ENCODE measurements at places on chromosomes 7 and 10.

GRCh38 chr7:108488768-108489538, 32.7 kb upstream of the NRCAM start:
- DNase-seq, result no peak

DNA sequence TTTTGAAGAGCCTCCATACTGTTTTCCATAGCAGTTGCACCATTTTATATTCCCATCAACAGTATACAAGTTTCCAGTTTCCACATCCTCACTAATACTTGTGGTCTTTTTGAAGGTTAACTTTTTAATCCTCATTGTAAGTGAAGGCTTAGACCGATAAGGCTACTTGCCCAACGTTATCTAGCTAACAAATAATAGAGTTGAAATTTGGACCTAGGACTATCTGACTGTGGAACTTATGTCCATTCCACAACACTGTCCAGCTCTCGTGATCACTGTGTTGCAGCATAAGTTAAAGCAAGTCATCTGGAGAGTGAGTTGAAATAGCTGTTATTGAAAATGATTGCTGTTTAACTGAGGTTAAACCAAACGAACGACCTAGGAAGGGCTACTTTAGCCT, 84.0 kb downstream of the ZNF92 start:
- DNase-seq, result no peak

DNA sequence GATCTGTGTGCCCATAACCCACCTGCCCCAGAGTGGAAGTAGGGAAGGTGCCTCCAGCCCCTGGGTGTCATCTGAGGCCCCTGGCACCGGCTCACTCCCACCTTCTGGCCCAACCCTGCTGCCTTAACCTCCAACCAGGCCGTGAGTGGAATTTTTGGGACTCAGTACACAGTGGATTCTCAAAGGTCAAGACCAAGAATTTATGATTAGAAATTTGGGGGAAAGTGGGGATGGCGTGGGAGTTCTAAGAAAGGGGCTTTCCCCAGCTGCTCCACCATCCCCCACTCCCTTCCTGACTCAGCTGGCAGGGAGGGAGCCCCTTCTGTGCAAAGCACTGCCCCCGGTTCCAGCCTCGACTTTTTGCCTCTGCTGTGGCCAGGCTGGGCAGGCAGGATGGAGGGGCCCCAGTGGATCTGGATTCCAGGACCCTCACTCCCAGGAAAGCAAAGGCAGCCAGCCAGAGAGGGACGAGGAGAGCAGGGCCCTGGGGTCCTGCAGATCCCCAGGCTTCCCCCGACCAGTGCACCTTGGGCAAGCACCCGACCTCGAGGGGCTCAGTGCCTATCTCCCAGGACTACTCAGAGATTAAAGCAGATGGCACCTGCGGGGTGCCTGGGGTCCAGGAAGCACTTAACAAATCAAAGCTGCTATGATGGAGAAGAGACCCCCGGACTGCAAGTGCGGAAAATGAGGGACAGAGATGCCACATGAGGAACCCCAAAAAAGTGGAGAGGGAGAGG, 12.8 kb downstream of the SPOCK2 start:
- no peak for DNase-seq

DNA sequence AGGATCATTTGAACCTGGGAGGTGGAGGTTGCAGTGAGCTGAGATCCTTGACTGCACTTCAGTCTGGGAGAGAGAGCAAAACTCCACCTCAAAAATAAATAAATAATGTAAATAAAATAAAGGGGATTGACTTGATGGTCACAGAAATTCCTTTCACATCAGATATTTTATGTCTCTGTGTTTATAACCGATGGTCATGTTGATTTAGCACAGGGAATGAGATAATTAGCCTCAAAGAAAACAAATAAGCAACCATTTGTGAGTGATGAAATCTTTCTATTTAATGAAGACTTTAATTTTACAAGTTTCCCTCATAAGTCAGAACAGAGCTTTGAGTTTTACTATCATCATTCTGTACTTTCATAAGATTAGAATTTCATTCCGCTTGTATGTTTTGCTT, 64.8 kb upstream of the NUPR2 start:
- DNase-seq, result no peak

- peak; percentile 50 for DNase-seq
These were observed 3.6 kb downstream of the VAX1 start for GRCh38 chr10:117134306-117135025.

GRCh38 chr7:128697302-128697905, 25.3 kb downstream of the GARIN1A start:
- DNase-seq, result peak; percentile 45

- DNase-seq, result no peak
These were observed 128.0 kb downstream of the NRCAM start for GRCh38 chr7:108328174-108328651.

DNA sequence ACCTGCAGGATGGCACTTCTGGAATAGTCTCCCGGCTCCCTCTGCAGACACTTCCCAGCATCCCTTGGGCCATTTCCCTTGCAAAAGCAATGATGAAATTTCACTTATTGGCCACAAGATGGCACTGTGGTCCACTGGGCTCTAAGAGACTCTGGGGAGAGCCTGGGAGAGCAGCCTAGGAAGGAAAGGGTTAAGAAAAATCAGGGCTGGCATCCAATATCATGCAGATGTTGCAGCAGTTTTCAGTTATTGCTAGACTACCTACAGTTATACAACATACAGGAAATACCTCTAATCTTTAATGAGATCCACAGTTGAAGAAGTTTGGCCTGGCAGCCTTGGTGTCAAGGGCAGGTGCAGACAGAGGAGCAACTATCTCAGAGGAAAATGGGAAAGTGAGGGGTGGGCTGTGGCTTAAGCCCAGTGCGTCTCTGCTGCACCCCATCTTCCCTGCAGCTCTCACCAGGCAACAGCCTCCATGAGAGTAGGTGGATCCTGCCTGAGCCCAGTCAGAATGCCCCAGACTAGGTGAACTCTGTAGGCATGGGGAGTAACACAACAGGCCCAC, 100.2 kb upstream of the PRSS58 start:
- DNase-seq, result peak; percentile 77

DNA sequence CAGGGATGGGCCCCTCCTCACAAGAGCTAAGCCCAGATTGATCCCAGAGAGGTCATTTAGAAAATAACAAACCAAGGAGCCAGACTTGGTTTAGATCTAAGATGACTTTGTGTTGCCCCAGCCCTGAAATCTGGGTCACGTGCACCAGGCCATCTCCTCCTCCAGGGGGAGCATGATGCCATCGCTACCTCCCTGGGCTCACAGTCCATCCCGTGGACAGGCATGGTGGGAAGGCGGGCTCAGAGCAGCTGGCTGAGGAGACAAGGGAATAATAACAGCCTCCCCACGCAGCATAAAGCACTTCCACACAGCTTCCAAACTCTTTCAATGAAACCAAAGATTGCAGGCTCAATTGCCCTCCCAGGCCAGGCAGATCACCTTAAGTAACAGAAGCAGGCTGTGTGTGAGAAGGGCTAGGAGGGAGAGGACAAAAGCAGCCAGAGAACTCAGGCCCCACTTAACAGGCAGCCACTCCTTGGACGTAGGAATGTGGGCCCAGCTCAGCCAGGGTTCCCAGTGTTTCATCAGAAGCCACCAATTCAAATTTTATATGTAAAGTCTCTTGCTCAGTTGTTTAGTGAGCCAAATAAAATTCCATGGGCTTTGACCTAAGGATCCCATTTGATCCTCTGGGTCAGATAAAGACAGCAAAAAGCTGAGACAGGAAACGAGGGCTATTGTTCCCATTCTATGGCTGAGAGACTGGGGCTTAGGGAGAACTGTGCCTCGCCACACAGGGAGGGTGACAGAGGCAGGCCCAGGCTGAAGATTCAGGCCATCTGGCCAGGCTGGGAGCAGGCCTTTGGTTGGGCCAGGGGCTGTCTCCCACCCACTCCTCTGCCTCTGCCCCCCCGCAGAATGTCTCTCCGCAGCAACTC, 100.2 kb downstream of the COL13A1 start:
- peak; percentile 86 for DNase-seq

DNA sequence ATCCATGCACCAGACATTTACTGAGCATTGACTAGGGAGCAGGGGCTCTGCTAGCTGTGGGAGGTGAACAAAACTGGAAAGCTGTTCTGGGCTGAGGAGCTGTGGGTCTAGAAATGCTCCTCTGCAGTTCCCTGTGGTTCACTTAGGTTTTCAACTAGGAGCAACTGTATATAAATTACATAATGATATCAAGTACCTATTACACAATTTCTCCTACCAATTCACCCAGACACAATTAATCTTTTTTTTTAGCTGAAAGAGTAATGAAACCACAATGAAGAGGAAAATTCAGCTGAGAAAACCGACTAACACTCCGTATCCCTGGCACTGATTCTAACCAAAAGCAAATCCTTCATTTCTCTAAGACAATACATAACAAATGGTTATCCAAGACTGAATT, 39.4 kb downstream of the COL28A1 start:
- DNase-seq, result no peak

DNA sequence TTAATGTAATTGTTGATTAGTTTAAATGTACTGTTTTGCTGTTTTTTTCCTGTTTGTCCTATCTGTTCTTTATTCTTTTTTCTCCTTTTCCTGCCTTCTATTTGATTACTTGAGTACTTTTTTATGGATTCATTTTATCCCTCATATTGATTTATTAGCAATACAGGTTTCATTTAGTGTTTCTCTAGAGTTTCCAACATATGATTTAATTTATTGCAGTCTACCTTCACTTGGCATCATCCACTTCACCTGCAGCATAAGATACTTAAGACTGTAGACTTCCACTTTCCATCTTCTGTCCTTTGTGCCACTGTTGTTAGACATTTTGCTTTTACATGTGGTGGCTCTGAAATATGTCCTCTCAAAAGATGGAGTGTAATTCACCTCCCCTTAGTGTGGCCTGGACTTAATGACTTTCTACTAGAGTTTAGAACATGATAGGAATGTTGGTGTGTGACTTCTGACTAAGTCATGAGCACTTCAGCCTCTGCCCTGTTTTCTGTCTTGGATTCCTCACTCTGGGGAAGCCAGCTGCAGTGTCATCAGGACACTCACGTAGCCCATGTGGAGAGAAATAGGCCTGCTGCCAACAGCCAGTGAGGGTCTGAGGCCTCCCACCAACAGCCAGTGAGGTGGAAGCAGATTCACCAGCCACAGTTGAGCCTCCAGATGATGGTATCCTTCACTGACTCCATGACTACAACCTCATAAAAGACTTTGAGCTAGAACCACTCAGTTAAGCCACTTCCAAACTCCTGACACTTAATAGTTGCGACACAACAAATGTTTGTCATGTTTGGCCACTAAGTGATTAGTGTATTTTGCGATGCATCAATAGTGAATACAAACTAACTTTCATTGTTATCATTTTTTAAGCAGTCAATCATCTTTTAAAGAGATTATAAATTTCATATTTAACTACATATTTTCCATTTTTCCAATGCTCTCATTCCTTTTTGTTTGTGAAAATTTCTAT, 643.5 kb upstream of the DPP6 start:
- no peak for DNase-seq

- DNase-seq, result no peak
These were observed 59.8 kb downstream of the CSGALNACT2 start for GRCh38 chr10:43197834-43198681.

DNA sequence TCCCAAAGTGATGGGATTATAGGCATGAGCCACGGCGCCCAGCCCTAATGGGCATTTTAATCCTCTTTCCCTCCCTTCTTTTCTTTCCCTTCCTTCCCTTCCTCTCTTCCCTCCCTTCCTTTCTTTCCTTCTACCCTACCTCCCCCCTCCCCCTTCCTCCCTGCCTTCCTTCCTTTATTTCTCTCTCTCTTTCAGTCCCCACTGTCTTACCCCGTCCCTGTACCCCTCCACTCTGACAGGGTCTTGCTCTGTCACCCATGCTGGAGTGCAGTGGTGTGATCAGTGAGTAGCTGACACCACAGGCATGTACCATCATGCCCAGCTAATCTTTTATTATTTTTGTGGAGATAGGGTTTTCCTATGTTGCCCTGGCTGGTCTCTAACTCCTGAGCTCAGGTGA, 24.2 kb downstream of the LCOR start:
- no peak for DNase-seq

DNA sequence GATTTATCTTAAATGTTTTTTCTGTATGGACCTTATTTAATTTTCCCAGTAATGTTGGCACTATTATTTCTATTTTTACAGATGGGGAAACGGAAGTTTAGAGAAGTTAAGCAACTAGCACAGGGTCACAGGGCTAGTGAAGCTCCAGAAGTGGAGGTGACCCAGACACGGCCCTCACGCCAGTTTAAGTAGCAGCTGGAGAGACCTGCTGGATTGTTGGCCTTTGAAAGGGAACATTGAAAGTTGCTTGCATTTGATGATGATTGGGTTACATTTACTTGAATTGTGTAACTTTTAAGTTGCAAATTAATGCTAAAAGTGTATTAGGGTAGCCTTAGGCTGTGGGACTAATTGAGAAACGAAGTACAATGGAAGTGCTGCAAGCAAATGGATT, 25.6 kb downstream of the CDK14 start:
- no peak for DNase-seq

GRCh38 chr10:106830006-106830405, 334.5 kb downstream of the SORCS1 start:
- no peak for DNase-seq

DNA sequence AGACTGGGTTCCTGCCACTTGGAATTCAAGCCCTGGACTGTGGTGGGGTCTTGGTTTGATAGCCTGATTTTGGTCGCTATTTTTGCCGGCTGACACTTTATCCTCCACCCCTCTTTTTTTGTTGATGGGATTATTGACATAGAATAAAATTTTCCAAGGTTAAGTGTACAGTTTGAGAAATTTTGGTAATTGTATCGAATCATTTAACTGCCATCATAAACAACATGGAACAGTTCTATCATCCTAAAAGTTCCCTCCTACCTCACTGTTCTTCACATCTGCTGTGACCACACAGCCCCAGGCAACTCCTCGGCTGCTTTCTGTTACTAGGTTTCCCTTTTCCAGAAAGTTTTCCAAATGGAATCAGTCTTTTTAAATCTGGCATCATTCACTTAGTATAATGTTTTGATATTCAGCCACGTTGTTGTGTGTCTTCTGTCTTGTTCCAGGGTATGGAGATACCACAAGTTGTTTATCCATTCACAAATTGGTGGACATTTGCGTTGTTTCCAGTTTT, 50.6 kb upstream of the STEAP1B start:
- no peak for DNase-seq

Data from kidney (tissue), 22 donors.